ENCODE measurements at places on chromosomes 4 and X. TPM values are rescaled to one million over a fixed set of nuclear protein-coding genes. Genes with fewer than 3 reads are reported as not detected.

DNA sequence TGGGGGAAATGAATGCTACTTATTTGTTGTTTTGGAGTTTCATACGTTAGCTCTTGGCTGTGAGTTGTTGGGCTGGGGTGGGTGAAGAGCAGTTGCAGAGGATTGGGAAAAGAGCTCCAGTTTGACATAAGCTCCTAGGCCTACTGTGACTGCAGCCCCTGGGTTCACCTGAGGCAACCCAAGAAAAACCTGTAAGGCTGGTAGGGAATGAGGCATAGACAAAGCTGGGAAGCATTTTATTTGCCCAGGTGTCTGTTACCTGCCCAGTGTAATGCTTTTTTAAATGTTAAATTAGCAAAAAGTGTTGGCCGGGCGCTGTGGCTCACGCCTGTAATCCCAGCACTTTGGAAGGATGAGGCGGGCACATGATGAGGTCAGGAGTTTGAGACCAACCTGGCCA lies 160.0 kb downstream of the FHIP1A start:
- H3K36me3 ChIP-seq: no peaks in the 10 kb centered on the region
- peaks cover 9% of the 10 kb centered on the region for H3K27me3 ChIP-seq
- no peak overlapping the region for H3K27ac ChIP-seq
- DNase-seq: no peak
- no peaks in the 10 kb centered on the region for H3K4me1 ChIP-seq

CC2D2A gene
- total RNA-seq: not detected

- no peaks in the 10 kb centered on the region for H3K4me1 ChIP-seq
- H3K27ac ChIP-seq: no peak overlapping the region
- no peak overlapping the region for H3K4me3 ChIP-seq
- DNase-seq: no peak
- peaks cover 2% of the 10 kb centered on the region for H3K27me3 ChIP-seq
Observed at GRCh38 chr4:159014859-159015258, 88.0 kb upstream of the RAPGEF2 start.

GRCh38 chrX:124300405-124300804 lies 32.1 kb upstream of the TEX13D start:
- DNase-seq: no peak
- peak overlapping the region; percentile 51 for H3K27ac ChIP-seq
- H3K36me3 ChIP-seq: no peaks in the 10 kb centered on the region
- H3K4me3 ChIP-seq: no peak overlapping the region

MAGEB4 gene
- total RNA-seq: not detected

NAT8L gene
- not detected for total RNA-seq

GRCh38 chrX:119607018-119607389 lies 780 bp upstream of the NKRF start:
- H3K4me3 ChIP-seq: peak overlapping the region; percentile 93
- H3K4me1 ChIP-seq: peaks cover 32% of the 10 kb centered on the region
- H3K36me3 ChIP-seq: no peaks in the 10 kb centered on the region
- H3K27me3 ChIP-seq: no peaks in the 10 kb centered on the region
- H3K27ac ChIP-seq: peak overlapping the region; percentile 97

DNA sequence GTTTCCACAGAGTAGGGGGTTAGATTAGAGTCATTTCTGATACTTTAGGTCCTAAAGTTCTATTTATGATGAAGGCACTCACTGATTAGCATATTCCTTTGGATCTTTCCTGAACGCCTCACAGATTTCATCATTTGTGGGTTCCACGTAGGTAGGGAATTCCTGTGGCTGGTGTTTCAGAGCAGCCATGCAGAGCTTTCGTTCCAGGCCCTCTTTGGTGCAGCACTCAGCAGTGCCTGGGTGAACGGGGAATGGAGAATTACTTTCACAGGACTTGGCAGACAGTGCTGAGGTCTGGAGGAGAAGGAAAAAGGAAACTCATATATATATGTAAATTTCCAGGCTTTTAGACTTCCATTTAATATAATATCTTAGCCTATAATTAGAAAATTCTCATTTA lies 18.5 kb downstream of the GC start:
- no peak for DNase-seq
- H3K4me1 ChIP-seq: no peaks in the 10 kb centered on the region
- no peaks in the 10 kb centered on the region for H3K27me3 ChIP-seq
- no peak overlapping the region for H3K4me3 ChIP-seq

DNA sequence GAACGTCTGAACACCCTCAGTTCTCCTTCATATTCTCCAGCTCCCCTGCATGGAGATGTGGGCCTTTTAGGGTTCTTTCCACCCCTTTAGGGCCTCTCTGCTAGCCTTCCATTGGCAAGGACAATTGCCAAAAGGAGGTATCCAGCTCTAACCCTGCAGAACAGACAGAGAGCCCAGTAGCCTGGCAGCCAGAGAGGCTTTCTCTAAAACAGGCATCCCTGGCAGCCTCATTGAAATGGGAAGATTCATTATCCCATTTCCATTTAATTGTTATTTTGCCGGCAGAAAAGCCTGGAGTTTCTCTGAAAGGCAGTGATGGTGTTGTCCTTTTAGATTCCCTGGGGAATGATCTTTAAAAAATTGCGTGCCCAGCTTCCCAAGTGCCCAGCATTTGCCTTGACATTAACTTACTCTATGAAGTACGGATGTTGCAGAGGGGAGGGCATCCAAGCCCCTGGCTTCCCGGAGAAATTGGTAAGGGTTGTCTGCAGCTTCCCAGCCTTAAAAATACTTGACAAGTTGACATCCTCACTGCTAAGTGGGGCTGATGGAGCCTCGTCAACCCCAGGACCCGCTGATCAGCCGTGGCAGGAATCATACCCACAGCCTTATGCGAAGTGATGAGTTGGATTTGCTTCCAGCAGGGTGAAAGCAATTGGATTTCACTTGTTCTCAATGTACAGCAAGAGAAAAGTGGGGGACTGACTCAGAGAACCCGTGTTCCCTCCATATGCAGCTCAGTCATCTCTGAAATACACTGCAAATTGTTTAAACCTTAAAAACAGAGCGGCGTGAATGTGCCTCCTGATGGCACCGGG lies 244.1 kb downstream of the CRLF2 start:
- no peak overlapping the region for H3K27ac ChIP-seq
- DNase-seq: no peak
- H3K36me3 ChIP-seq: no peaks in the 10 kb centered on the region

GRCh38 chrX:55452833-55453124 lies 852 bp downstream of the MAGEH1 start:
- peaks cover 23% of the 10 kb centered on the region for H3K4me1 ChIP-seq
- peak overlapping the region; percentile 96 for H3K27ac ChIP-seq
- no peaks in the 10 kb centered on the region for H3K36me3 ChIP-seq
- no peaks in the 10 kb centered on the region for H3K27me3 ChIP-seq

DNA sequence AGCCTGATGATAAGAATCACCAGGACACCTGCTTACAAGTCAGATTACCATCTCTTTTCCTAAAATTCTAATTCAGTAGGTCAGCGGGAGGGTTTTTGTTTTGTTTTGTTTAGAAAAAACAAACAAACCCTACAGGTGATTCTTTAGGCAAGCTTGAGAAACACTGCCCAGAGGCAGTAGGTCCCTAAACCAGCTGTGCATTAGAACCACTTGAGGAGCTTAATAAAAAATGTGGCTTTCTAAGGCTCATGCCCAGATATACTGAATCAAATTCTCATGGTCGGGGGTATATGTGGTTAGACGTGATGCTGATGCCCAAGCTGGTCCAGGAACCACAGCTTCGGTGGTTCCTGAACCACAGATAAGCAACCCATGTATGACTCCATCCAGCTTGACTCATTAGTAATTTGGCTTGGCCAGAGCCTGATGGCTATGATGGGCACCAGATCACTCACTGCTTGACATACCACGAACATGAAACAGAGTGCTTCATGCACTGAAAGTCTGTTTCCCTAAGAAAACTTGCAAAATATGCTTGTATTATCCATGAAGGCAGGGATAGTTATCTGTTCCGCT lies 338.1 kb upstream of the F9 start:
- H3K27ac ChIP-seq: no peak overlapping the region
- no peaks in the 10 kb centered on the region for H3K4me1 ChIP-seq
- no peak overlapping the region for H3K4me3 ChIP-seq
- peaks cover 30% of the 10 kb centered on the region for H3K27me3 ChIP-seq
- no peaks in the 10 kb centered on the region for H3K36me3 ChIP-seq

- no peaks in the 10 kb centered on the region for H3K36me3 ChIP-seq
- no peak overlapping the region for H3K4me3 ChIP-seq
- H3K27me3 ChIP-seq: no peaks in the 10 kb centered on the region
- H3K27ac ChIP-seq: no peak overlapping the region
- H3K4me1 ChIP-seq: no peaks in the 10 kb centered on the region
- DNase-seq: no peak
Observed at GRCh38 chrX:25555521-25555920, 539.8 kb upstream of the ARX start.

ADGRA3 gene
- total RNA-seq: 3.2 TPM

GRCh38 chrX:68677998-68678397 lies 30.5 kb downstream of the STARD8 start:
- no peak overlapping the region for H3K4me3 ChIP-seq
- no peak overlapping the region for H3K27ac ChIP-seq
- no peak for DNase-seq
- no peaks in the 10 kb centered on the region for H3K36me3 ChIP-seq
- H3K27me3 ChIP-seq: no peaks in the 10 kb centered on the region

GRCh38 chr4:165355900-165356300 lies 22.9 kb upstream of the CPE start:
- no peak overlapping the region for H3K27ac ChIP-seq
- no peaks in the 10 kb centered on the region for H3K4me1 ChIP-seq
- DNase-seq: no peak
- peaks cover 37% of the 10 kb centered on the region for H3K27me3 ChIP-seq
- no peak overlapping the region for H3K4me3 ChIP-seq

Data from activated CD4-positive, alpha-beta T cell treated with anti-CD3 and anti-CD28 coated beads, Interleukin-2, amount 10 ng/mL, durations not matched to agents 7 days and 5 days (primary cell).